B cell (primary cell): ENCODE measurements at places on chromosomes 13 and 19. TPM values are rescaled to one million over a fixed set of nuclear protein-coding genes. Genes with fewer than 3 reads are reported as not detected.

- H3K27ac ChIP-seq, result no peak overlapping the region
- H3K36me3 ChIP-seq, result no peaks in the 10 kb centered on the region
- H3K27me3 ChIP-seq, result no peaks in the 10 kb centered on the region
These were observed 17.4 kb upstream of the SDHAF1 start for GRCh38 chr19:35977446-35978222.

The RASIP1 gene
- 0.20 TPM in 1 of 2 replicates, not detected in the other for total RNA-seq

- no peak overlapping the region for H3K27ac ChIP-seq
- H3K36me3 ChIP-seq, result no peaks in the 10 kb centered on the region
- DNase-seq, result no peak
- no peaks in the 10 kb centered on the region for H3K4me1 ChIP-seq
- H3K27me3 ChIP-seq, result no peaks in the 10 kb centered on the region
These were observed 68.5 kb upstream of the FREM2 start for GRCh38 chr13:38618336-38618735.

The PROSER3 gene
- total RNA-seq, result 61.0 and 65.6 TPM in 2 replicates

- H3K36me3 ChIP-seq, result no peaks in the 10 kb centered on the region
- H3K4me3 ChIP-seq, result no peak overlapping the region
- peaks cover 28% of the 10 kb centered on the region for H3K4me1 ChIP-seq
- no peaks in the 10 kb centered on the region for H3K27me3 ChIP-seq
- no peak for DNase-seq
These were observed 305.8 kb downstream of the SPRY2 start for GRCh38 chr13:80035096-80035495.

The POU2F2 gene
- 145 and 152 TPM in 2 replicates for total RNA-seq

The CGB5 gene
- not detected in 2 replicates for total RNA-seq

- H3K4me3 ChIP-seq, result no peak overlapping the region
- no peak for DNase-seq
- H3K4me1 ChIP-seq, result no peaks in the 10 kb centered on the region
- no peaks in the 10 kb centered on the region for H3K27me3 ChIP-seq
- H3K27ac ChIP-seq, result no peak overlapping the region
These were observed 77.2 kb upstream of the TMTC4 start for GRCh38 chr13:100751826-100752225.

DNA sequence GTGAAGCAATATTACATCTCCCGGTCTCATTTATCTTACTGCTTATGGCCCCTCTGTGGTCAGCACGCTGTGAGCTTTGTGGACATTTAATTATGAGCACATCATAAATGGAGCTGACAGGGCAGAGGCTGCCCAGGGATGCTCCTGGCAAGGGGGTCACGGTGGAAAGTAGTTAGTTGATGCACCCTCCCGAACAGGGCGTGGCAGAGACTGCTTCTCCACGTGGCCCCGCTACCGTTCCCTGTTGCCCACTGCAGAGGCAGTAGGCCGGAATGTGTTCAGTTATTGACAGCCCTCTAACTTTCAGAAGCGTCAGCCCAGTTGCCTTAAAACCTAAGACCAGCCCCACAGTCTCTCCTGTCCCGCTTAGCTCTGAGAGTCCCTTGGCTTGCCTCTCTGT is 180.3 kb upstream of the ZNF507 start:
- no peak overlapping the region for H3K27ac ChIP-seq
- no peak overlapping the region for H3K4me3 ChIP-seq
- no peaks in the 10 kb centered on the region for H3K36me3 ChIP-seq
- H3K27me3 ChIP-seq, result no peaks in the 10 kb centered on the region

The RFPL4AL1 gene
- not detected in 2 replicates for total RNA-seq

- no peaks in the 10 kb centered on the region for H3K4me1 ChIP-seq
- no peaks in the 10 kb centered on the region for H3K27me3 ChIP-seq
- no peak overlapping the region for H3K4me3 ChIP-seq
- no peak for DNase-seq
- no peak overlapping the region for H3K27ac ChIP-seq
These were observed 139.6 kb downstream of the CACNA1A start for GRCh38 chr19:13366529-13367143.

DNA sequence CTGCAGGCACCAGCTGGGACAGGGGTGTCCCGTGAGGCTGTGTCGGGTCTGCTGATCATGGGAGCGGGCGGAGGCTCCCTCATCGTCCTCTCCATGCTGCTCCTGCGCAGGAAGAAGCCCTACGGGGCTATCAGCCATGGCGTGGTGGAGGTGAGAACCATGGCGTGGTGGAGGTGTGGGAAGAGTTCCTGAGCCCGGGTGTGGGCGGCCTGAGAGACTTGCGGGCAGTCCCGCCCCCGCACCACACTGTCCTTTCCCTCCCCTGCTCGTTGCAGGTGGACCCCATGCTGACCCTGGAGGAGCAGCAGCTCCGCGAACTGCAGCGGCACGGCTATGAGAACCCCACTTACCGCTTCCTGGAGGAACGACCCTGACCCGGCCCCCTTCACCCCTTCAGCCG is 10.7 kb downstream of the APLP1 start:
- H3K27ac ChIP-seq, result no peak overlapping the region
- no peaks in the 10 kb centered on the region for H3K36me3 ChIP-seq
- H3K4me3 ChIP-seq, result no peak overlapping the region
- H3K4me1 ChIP-seq, result peaks cover 4% of the 10 kb centered on the region
- H3K27me3 ChIP-seq, result no peaks in the 10 kb centered on the region

DNA sequence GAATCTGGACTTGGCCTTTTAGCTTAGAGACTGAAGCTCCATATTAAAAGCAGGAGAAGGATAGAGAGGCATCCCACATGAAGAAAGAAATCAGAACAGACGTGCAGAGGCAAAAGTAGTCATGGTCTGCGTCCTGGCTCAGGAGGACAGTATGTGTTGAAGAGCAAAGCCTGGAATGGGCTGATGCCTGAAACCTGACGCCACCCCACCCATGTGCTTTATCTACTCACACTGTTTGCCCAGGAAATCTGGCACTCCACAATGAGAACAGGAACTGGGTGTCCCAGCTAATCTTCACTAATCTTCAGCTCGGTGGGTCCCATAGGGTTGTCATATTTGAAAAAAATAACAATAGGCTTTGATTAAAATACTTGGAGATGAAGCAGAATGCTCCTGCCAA is 549.0 kb upstream of the GPC6 start:
- no peak overlapping the region for H3K27ac ChIP-seq
- no peaks in the 10 kb centered on the region for H3K4me1 ChIP-seq
- H3K27me3 ChIP-seq, result no peaks in the 10 kb centered on the region
- H3K4me3 ChIP-seq, result no peak overlapping the region

DNA sequence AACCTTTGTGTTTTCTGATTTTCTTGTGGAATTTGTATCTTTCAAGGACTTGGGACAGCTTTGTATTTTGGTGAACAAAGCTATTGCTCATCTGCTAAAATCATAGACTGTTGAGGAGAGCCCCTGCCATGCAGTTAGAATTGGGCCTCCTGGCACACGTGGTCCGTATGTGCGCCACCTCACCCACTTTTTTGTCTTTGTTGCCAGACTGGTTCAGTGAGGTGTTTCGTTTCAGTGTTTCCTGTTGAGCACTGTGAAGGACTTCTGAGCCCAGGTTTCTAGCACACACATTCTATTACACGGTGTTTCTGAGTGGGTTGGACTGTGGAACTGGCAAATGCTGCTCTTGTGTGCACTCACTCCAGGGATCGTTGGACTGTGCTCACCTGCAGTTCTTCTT is 37.6 kb upstream of the RNF113B start:
- H3K36me3 ChIP-seq, result no peaks in the 10 kb centered on the region
- DNase-seq, result no peak

GRCh38 chr13:99506634-99507033 is 5.4 kb downstream of the TM9SF2 start:
- peak overlapping the region; percentile 72 for H3K27ac ChIP-seq
- DNase-seq, result peak; percentile 68

The EDNRB gene
- not detected in 2 replicates for total RNA-seq

- no peak overlapping the region for H3K27ac ChIP-seq
- H3K4me3 ChIP-seq, result no peak overlapping the region
- DNase-seq, result no peak
- H3K36me3 ChIP-seq, result no peaks in the 10 kb centered on the region
These were observed 222.8 kb downstream of the NDFIP2 start for GRCh38 chr13:79703772-79704171.

DNA sequence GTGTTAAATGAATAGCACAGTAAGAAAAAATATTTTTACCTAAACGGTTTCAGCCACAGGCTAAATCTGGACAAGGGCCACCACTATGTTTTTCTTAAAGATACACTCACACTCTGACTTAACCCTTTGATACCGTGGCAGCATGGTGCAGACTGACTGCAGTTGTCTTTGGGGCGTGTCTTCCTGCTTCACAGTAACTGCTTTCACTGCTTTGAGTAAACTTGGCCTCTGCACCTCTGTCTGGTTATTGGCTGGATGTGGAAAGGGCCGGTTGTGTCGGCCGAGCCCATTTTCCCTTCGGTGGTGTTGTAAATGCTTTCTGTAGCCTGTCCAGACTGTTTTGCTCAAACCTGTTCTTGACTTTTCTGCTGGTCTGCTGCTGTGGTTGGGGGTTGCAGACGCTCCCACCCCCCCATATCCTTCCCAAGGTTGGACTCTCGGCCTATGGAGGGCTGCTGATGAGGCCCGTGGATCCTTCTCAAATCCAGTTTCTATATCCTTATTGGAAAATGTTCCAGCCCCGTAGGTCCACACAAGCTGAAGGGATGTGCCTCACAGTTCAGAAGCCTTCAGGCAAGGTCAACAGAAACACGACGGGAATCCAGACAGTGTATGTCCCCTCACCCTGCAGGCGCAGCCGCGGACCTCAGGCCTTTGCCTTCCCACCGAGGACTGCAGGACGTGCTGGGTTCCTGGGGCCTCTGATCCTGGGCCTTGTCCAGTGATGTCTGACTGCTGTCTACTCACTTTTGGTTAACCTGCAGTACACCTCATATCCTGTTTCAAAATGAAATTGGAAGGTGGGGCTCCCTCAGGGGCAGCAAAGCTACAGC is 90.2 kb upstream of the RNF113B start:
- DNase-seq, result no peak
- no peaks in the 10 kb centered on the region for H3K36me3 ChIP-seq
- no peaks in the 10 kb centered on the region for H3K27me3 ChIP-seq
- H3K4me3 ChIP-seq, result no peak overlapping the region
- no peak overlapping the region for H3K27ac ChIP-seq
- no peaks in the 10 kb centered on the region for H3K4me1 ChIP-seq

The DDX39A gene
- total RNA-seq, result 168 and 178 TPM in 2 replicates

DNA sequence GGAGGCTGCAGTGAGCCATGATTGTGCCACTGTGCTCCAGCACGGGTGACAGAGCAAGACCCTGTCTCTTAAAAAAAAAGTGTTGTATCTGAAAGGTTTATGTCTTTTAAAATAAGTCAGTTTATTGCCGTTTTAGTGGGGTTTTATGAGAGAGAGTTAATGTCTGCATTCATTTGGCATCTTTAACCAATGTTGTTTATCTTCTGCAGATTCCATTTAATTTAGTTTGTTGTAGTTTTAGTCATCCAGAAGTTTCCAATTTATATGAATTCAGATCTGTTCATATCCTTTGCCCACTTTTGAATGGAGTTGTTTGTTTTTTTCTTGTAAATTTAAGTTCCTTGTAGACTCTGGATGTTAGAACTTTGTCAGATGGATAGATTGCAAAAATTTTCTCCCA is 36.7 kb upstream of the LPAR6 start:
- H3K27me3 ChIP-seq, result no peaks in the 10 kb centered on the region
- H3K36me3 ChIP-seq, result peaks cover 4% of the 10 kb centered on the region
- H3K27ac ChIP-seq, result no peak overlapping the region

DNA sequence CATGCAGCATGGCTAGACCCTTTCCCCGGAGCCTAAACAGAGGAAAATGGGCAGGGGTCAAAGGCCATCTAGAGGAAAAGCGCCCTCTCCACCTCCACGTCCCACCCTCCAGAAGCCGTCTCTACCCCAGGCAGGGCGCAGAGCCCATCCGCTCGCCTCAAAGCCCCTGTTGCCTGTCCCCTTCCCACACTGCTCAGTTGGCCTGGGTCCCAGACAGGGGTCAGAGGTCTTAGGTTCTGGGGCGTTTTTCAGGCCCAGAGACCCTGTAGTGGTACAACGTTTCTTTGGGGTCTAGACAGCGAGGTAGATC is 285 bp downstream of the TMEM143 start:
- H3K4me3 ChIP-seq, result peak overlapping the region; percentile 76
- H3K36me3 ChIP-seq, result peaks cover 3% of the 10 kb centered on the region
- H3K27ac ChIP-seq, result peak overlapping the region; percentile 82
- peaks cover 20% of the 10 kb centered on the region for H3K4me1 ChIP-seq

DNA sequence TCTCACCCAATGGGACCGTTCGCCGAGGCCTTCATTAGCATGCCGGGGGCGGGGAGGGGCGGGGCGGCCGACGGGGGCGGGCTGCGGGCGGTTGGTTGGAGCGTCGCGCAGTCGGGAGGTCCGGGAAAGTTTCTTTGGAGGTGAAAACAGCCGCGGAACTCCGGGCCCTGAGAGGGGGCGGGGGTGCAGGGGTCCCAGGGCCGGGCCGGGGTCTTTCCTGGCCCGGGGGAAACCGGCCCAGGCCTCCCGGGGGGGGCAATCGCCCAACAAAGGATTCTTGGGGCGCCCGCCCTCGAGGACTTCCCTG is at the start of gene HMG20B:
Gene HMG20B, plus strand, starts transcription at position 90 of the 307 bp plus-strand sequence. CDS start 366 bp downstream, outside the sequence.
- peaks cover 18% of the 10 kb centered on the region for H3K4me1 ChIP-seq
- DNase-seq, result no peak
- H3K27me3 ChIP-seq, result no peaks in the 10 kb centered on the region

The TMIGD2 gene
- total RNA-seq, result not detected in 2 replicates

- H3K4me1 ChIP-seq, result peaks cover 44% of the 10 kb centered on the region
- DNase-seq, result peak; percentile 98
- H3K27me3 ChIP-seq, result no peaks in the 10 kb centered on the region
- H3K4me3 ChIP-seq, result no peak overlapping the region
- no peaks in the 10 kb centered on the region for H3K36me3 ChIP-seq
- H3K27ac ChIP-seq, result peak overlapping the region; percentile 98
These were observed 5.1 kb upstream of the FLT3LG start for GRCh38 chr19:49468746-49469447.

GRCh38 chr13:48334534-48335127 is 31.1 kb downstream of the RB1 start:
- no peaks in the 10 kb centered on the region for H3K27me3 ChIP-seq
- H3K36me3 ChIP-seq, result peaks cover 3% of the 10 kb centered on the region
- DNase-seq, result peak; percentile 63
- H3K27ac ChIP-seq, result no peak overlapping the region
- H3K4me3 ChIP-seq, result no peak overlapping the region
- no peaks in the 10 kb centered on the region for H3K4me1 ChIP-seq

- peaks cover 2% of the 10 kb centered on the region for H3K36me3 ChIP-seq
- no peaks in the 10 kb centered on the region for H3K27me3 ChIP-seq
- H3K4me3 ChIP-seq, result no peak overlapping the region
- H3K4me1 ChIP-seq, result peaks cover 51% of the 10 kb centered on the region
- DNase-seq, result peak; percentile 54
These were observed 62.1 kb downstream of the KLF2 start for GRCh38 chr19:16386619-16387240.

- H3K4me3 ChIP-seq, result no peak overlapping the region
- H3K27ac ChIP-seq, result no peak overlapping the region
- H3K36me3 ChIP-seq, result no peaks in the 10 kb centered on the region
- peaks cover 39% of the 10 kb centered on the region for H3K27me3 ChIP-seq
These were observed 24.1 kb downstream of the CLEC4M start for GRCh38 chr19:7787141-7787540.

GRCh38 chr13:97627566-97627965 is 193.6 kb downstream of the RAP2A start:
- H3K4me3 ChIP-seq, result no peak overlapping the region
- H3K36me3 ChIP-seq, result no peaks in the 10 kb centered on the region
- H3K4me1 ChIP-seq, result no peaks in the 10 kb centered on the region
- H3K27me3 ChIP-seq, result no peaks in the 10 kb centered on the region

The OR7A5 gene
- not detected in 2 replicates for total RNA-seq

The DZIP1 gene
- not detected in 2 replicates for total RNA-seq

The ZNF610 gene
- 3.7 and 3.8 TPM in 2 replicates for total RNA-seq
